ENCODE measurements at places on chromosomes 3 and 15. TPM values are rescaled to one million over a fixed set of nuclear protein-coding genes. Genes with fewer than 3 reads are reported as not detected.

The IL5RA gene
- total RNA-seq: 0.10 TPM

The KIF9 gene
- 4.1 TPM for total RNA-seq

The USP50 gene
- total RNA-seq: not detected

The PPM1M gene
- 40.0 TPM for total RNA-seq

The SLC24A5 gene
- not detected for total RNA-seq

The PLCH1 gene
- not detected for total RNA-seq

The SCAPER gene
- 14.8 TPM for total RNA-seq

The BUB1B gene
- 17.4 TPM for total RNA-seq

The GXYLT2 gene
- not detected for total RNA-seq

The SENP7 gene
- 4.0 TPM for total RNA-seq

The MED12L gene
- 3.3 TPM for total RNA-seq

The SLC25A38 gene
- total RNA-seq: 64.7 TPM

The RETNLB gene
- total RNA-seq: not detected

The ACSBG1 gene
- not detected for total RNA-seq

The ZCWPW2 gene
- not detected for total RNA-seq

The ZBTB20 gene
- total RNA-seq: 2.8 TPM

The ST3GAL6 gene
- total RNA-seq: 0.24 TPM

The BNC1 gene
- not detected for total RNA-seq

The TMEM40 gene
- not detected for total RNA-seq
